ENCODE measurements at places on chromosomes 2 and 18.
A peak's percentile ranks its signal among the peaks of the same experiment; 100 is the strongest.

GRCh38 chr2:191577605-191578004 lies 100.3 kb upstream of the NABP1 start:
- no peak for DNase-seq

DNA sequence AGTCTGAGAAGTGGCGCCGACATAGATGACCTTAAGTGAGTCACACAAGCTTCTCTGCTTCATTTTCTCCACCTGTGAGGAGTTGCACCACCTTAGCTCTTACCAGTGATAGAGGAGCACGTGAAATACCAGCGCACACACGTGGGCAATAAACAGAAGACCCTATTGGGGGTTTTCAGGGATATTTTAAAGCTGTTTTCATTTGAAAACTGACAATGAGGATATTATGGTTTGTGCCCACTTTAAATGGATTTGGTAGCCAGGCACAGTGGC lies 47.3 kb upstream of the FZD7 start:
- no peak for DNase-seq

DNA sequence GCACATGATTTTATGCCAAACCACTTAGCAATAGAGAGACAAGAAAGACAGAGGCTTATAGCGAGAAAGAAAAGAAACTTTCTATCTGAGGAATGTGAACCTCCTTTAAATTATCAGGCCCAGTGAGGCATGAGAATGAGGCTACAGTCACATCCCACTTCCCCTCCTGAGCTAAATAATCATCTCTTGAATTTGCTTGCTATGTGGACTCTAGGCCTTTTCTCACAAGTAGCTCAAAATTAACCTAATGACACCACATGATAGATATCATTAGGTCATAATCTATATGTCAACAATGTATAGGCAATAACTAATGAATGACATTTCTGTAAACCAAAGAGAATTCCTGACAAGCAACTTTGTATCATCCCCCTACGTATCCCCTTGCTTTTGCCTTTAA lies 301.5 kb upstream of the MGAT5 start:
- no peak for DNase-seq

GRCh38 chr18:9434122-9434701 lies 41.1 kb upstream of the RALBP1 start:
- no peak for DNase-seq

GRCh38 chr2:64012115-64012514 lies 7.1 kb downstream of the VPS54 start:
- DNase-seq = no peak

GRCh38 chr2:60318544-60318943 lies 234.9 kb downstream of the BCL11A start:
- no peak for DNase-seq

GRCh38 chr2:112960230-112960825 lies 17.5 kb upstream of the IL36G start:
- no peak for DNase-seq

DNA sequence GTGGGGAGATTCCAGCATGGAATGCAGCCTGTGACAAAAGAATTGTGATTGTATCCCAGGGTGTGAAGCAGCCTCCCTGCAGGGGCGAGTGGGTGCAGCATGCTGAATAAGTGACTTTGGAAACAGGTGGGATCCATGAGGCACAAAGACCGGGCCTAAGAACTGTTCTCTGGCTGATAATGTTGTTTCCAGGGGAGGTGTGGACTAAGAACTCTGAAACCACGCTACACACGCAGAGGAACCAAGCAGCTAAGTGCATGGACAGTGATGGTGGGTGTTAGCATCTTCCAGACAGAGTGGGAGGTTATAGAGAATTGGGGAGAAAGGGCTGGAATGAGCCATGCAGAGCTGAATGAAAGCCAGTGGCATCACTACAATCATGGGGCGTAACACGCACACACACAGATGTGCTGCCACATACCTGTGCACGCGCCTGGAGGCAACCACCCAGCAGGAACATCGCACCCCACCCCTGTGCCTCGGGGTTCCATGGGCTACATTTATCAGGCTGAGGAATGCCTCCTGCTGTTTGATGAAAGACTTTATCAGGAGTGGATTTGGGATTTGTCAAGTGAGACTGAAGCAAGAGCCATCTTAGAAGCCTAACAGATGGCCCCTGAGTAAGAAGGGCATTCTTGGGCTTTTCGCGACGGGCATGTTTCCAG lies 424.5 kb upstream of the SALL3 start:
- no peak for DNase-seq

DNA sequence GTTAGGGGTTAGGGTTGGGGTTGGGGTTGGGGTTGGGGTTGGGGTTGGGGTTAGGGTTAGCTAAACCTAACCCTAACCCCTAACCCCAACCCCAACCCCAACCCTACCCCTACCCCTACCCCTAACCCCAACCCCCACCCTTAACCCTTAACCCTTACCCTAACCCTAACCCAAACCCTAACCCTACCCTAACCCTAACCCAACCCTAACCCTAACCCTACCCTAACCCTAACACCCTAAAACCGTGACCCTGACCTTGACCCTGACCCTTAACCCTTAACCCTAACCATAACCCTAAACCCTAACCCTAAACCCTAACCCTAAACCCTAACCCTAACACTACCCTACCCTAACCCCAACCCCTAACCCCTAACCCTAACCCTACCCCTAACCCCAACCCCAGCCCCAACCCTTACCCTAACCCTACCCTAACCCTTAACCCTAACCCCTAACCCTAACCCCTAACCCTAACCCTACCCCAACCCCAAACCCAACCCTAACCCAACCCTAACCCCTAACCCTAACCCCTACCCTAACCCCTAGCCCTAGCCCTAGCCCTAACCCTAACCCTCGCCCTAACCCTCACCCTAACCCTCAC lies 24.1 kb upstream of the RABL2A start:
- DNase-seq = no peak

DNA sequence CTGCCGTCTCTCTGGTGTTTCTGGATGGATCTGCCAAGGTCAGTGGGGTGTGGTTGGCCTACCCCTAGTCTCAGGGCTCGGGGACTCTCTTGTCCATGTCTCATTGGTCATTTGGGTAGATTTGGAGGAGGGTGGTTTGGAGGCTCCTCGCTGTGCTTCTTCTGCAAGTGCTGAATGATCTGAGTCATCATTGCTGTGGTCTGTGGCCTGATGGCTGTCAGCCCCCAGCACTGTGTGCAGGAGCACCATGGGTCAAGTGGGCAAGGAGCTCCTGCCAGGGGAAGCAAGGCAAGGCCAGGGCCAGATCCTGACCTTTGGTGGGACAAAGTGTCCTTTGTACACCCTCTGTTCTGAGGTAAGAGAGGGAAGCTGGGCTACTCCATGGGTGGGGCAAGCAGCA lies 221.8 kb downstream of the FHOD3 start:
- no peak for DNase-seq

DNA sequence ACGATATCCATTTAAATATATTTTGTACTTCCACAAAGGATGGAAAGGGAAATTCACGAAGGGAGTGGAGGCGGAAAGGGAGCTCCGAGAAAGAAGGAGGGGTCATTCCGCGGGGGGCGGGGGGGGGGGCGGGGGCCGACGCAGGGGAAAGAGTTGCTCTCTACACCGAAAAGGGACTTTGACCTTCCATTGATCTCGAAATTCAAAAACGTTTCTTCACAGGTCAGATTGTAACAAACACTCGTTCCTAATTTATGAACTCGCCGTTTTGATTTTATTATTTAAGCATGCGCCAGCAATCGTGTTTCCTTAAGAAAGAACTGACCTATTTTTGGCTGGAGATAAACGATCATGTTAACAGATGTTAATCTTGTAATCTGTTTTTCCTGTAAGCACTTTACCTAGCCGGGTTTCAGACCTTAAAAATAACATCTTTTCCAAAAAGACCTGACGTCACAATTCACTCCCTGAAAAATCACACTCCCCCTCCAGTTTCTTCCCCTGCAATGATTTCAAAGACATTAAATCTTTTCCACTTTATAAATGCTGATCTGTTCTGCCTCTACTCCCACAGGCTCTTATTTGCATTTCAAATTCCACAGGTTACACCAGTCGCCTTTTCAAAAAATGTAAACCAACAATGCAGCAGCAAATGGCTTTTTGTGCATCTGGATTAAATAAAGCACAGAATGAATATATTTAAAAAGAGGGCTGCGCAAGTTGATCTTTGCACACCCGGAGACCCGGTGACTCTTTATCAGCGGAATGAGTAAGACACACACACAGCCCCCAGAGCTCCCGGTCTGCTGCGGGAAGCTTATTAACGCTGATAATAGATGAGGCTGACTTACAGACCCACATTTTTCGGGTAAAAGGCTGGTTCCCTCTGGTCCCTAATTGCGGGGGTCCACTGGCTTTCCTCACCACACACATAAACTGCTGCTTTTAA lies 1.6 kb downstream of the ZNF516 start:
- no peak for DNase-seq

DNA sequence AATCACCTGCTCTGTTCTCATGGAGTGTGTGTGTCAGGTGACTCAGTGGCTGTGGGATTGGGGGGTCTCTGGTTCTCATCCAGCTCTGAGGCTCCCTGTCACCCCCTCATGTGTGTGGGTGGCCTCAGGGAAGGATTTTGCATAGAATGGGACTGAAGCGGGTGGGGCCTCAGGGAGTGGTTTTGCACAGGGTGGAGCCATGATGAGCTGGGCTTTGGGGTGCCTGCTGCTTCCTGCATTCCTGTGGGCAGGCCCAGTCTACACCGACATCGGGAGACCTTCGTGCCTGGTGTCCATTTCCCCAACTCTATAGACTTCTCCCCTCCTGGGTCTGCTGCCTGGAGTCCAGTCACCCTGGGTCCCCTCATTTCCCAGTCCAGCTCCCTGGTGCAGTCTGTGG lies 59.7 kb downstream of the VAPA start:
- no peak for DNase-seq

DNA sequence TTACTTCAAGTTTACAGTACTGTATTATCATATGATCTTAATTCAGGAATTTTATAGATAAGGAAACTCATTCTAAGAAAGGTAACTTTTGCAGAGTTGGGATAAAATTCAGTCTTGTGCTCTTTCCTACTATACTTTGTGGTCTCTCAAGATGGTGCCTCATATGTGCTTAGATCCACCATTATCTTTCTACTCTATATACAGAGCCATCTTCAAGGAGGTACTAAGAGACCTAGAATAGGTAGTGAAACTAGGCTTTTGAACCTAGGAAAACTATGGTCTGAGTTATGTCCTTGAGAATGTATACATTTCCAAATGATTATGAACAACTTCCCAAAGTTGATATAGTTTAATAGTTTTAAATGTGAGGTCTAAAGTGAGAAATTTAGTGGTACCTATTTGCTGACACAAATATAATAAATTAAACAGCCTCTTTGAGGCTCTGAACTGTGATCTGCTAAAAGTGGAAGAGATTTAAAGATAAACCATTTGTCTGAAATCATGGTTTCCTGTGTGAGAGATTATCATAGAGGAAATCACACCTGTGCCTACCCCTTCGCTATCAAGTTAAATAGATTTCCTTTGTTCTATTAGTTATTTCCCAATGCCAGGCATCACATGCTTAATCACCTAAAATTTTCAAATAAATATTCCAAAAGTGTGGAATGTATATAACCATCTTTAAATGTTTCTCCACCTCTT lies 27.2 kb downstream of the ACAA2 start:
- DNase-seq = no peak

- DNase-seq = no peak
These were observed 326.3 kb upstream of the ZNF804A start for GRCh38 chr2:184272056-184272455.

GRCh38 chr18:53800171-53800570 lies 424.3 kb downstream of the MBD2 start:
- DNase-seq = no peak

DNA sequence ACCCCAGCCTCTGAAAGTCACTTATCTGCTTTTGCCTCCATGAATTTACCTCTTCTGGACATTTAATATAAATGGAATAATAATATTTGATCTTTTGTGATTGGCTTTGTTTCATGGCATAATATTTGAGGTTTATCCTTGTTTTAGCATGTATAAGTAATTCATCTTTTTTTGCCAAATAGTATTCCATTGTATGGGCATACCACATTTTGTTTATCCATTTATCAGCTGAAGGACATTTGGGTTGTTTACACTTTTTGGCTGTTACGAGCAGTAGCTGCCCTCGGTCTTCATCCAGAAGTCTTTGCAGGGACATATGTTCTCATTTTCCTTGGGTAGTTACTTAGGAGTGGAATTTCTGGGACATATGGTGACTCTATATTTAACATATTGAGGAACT lies 53.0 kb upstream of the SMIM21 start:
- no peak for DNase-seq

DNA sequence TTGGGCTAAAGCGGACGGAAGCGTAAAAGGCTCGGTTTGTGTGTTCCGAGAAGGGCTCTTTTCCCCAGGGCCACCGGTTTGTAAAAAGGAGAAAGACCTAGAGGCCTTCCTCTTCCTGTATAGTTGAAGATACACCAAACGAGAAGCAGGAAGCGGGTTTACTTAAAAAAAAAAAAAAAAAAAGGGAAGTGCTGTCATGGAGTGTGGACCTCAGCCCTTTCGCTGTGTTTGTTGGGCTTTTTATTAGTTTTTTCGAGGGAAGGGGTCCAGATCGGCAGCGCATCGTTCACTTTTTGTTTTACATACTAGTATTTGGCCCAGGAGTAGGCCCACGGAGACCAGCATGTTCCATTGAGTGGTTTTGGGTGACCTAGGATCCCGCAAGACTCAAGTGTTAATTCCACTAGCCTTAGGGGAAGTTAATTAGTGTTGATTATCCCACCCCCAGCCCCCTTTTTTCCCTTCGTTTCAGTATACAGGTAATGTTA lies 676 bp downstream of the ACTR2 start:
- DNase-seq = no peak

DNA sequence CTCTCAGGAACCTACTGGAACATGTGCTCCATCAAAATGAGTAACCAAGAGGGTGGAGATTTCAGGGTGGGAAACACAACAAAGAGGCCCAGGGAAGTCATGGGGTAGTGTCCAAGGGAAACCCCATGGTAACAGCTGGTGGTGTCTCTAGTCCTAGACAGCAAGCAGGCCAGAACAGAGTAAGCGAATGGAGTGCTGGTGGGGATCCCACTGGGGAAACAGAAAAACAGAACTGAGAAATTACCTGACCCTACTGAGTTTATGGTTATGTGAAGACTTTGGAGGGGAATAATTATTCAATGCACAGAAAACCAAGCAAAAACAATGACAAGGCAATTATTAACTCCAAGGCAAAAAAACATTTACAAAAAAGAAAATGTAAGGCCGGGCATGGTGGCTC lies 16.9 kb downstream of the ERCC3 start:
- DNase-seq = no peak

- peak; percentile 24 for DNase-seq
These were observed 71.0 kb downstream of the ARL4C start for GRCh38 chr2:234425639-234426603.

DNA sequence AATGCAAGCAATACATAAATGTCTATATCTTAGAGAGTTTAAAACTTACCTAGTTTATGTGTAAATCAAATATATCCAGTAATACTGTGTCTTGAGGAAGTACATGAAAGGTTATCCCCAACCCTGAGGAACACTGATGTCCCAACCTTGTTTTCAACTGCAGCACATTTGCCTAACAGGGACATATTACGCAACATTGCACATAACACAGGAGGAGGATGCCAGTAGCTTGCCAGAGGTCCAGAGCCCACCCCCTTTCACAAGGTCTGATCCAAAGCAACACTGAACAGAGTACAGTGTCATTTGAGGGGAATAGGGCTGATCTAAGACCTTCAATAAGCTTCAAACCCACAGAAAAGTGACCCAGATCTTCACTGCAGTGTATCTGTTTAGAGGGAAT lies 678.5 kb downstream of the ARHGAP15 start:
- DNase-seq = no peak

- DNase-seq = no peak
These were observed 22.3 kb downstream of the EFEMP1 start for GRCh38 chr2:55901322-55901721.

- DNase-seq = no peak
These were observed 33.4 kb downstream of the UPP2 start for GRCh38 chr2:158135096-158135495.

GRCh38 chr2:47089083-47089464 lies 66.0 kb downstream of the STPG4 start:
- DNase-seq = no peak
